Cardiac fibroblast (primary cell): ENCODE measurements at places on chromosomes 16 and 17.

DNA sequence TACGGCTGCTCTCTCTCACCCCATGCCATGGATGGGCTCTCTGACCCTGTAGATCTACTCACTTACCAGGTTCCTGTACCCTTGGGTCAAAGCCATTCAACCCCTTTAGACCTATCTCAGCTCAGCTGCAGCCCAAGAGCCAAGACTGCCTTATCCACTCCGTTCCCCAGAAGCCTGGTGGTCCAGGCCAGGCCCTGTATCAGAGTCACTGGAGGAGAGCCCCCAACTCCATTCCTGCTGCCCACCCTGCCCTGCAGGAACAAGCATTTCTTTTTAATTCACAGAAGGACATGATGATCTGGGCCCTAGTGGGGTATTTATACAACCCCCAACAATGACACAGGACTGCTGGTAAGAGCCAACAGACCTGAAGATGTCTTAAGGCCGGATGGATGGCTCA, 76.8 kb downstream of the AIPL1 start:
- DNase-seq: no peak

GRCh38 chr16:74249846-74250245, 46.8 kb upstream of the PSMD7 start:
- DNase-seq: no peak

DNA sequence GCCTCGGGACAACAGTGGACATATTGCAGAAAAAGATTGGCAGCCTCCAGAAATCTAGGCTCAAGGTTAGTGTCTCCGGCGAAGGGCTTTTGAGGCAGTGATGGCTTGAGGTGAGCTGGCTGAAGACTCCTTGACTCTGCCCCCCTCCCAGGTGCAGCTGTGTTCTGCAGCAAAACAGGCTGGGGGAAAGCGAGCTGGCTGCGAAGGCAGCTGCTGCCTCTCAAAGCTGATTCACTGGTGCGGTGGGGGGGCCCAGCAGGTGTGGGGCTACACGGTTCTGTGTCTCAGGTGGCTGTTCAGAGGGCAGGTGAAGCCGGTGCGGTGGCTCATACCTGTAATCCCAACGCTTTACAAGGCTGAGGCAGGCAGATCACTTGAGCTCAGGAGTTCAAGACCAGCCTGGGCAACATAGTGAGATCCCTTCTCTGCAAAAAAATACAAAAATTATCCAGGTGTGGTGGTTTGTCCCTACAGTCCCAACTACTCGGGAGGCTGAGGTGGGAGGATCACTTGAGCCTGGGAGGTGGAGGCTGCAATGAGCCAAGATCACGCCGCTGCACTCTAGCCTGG, 22.9 kb downstream of the C16orf96 start:
- DNase-seq: no peak

- DNase-seq: no peak
Measured at GRCh38 chr16:4390266-4391260, 18.9 kb downstream of the VASN start.

DNA sequence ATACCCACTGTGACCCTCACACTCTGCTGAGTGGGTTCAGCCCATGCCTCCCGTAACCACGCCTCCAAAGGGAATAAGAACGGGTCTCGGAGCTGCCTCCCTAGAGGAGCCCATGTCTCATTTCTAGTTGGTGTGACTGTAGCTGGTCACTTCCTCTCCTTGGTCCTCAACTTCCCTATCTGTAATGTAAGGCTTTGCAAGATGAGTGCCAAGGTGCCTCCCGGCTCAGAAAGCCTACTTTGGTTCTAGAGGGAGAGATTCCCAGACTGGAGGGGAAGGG, 20.8 kb downstream of the C16orf74 start:
- no peak for DNase-seq

- DNase-seq: no peak
Measured at GRCh38 chr16:1283296-1283695, 26.1 kb upstream of the UBE2I start.

DNA sequence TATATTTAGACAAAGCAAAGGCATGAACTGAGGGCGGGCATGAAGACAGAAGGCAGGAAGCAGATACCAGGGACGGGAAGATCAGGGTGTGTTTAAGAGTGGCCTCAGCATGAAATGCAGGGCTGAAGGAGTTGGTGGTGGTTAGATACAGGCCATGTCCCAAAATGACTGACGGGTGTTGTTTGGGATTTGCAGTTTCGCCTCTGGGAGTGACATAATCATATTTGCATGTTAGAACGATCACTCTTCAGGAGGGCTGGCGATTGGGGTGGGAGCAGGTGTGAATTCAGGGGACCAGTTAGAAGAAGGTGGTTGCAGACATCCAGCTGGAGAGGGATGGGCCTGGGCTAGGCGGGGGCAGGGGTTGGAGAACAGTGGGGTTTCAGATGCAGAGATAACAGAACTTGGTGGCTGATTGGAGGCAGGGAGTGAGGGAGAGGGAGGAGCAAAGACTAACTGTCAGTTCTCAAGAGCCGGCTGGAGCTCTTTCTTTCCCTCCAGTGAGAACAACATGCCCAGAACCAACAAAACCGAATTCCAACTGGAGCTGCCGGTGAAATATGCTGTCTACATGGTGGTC, 27.2 kb upstream of the ITGAX start:
- no peak for DNase-seq

DNA sequence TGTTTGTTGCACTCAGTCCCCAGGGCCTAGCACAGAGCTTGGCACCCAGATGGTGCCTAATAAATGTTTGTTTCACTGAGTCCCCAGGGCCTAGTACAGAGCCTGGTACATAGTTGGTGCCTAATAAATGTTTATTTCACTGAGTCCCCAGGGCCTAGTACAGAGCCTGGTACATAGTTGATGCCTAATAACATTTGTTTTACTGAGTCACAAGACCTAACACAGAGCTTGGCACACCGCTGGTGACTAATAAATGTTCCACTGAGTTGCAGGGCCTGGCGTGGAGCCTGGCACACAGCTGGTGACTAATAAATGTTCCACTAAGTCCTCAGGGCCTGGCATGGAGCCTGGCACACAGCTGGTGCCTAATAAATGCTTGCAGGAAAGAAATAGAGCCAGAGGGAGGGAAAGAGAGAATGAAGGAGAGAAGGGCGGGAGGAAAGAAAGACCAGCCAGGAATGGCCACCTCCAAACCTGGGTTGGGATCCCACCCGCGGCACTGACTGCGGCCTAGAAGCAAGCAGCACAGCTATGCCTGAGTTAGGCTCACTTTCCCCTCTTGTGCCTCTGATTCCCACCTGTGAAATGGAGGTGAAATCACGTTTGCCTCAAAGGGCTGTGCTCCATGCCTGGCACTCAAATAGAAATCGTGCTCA, 7.5 kb downstream of the SLC5A11 start:
- DNase-seq: no peak

- no peak for DNase-seq
Measured at GRCh38 chr17:71725811-71726210, 395.0 kb upstream of the SOX9 start.

- DNase-seq: peak; percentile 9
Measured at GRCh38 chr17:41695134-41695661, 6.5 kb downstream of the EIF1 start.

DNA sequence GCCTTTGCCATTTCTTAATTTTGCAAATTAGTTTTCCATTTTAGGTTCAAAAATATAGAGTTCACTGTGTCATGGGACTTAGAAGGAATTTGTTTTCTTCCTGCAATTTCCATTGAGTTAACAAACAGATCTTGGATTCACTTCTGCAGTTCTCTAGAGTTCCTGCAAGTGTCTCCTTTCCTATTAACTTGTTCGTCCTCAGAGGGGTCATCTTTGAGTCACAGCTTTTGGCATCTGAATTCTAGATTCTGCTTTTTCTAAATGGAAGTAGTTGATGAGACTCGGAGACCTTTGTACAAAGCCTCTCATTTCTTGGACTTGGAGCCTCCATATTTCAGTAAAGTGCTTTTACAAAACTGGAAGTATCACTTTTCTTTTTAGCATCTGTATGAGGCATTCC, 323.3 kb downstream of the BCAS3 start:
- peak; percentile 67 for DNase-seq

- no peak for DNase-seq
Measured at GRCh38 chr17:76585033-76585648, 519 bp downstream of the ST6GALNAC2 start.

DNA sequence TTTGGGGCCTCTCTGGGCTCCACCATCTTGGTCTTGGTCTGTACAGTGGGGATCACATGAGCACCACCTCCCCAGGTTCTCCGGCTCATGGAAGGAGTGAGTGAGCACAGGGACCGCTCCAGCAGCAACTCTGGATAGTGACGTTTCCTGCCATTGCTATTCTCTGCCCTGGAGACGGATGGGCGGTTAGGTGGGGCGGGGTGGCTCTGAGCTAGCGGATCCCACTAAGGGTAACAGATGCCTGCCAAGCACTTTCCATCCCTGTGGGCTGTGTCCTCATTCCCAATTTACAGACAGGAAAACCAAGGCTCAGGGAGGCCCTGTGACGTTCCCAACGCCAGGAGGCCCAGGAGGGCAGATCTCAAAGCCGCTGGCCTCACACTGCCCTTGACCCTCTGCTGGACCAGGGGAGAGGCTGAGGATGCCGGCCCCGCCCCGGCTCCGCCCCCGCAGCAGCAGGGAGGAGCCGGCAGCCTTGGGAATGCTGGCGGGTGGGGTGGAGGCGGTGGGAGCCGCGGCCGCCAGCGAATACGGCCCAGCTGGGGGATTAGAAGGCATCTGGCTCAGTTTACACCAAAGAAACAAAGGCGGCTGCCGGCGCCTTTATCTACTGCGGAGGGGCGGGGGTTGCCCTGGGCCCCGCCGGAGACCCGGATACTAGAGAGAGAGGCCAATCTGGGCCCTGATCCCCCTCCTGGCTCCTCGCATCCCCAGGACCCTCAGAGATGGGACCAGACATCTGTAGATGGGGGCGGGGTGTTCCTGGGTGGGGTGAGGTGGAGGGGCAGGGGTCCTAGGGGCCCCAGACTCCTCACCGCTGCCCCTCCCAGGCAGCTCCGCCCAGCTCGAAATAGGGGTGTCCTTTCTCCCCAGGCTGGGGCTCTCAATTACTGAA, 122.3 kb upstream of the CIBAR2 start:
- DNase-seq: peak; percentile 32

GRCh38 chr17:16068323-16068722, 68.7 kb downstream of the TTC19 start:
- peak; percentile 18 for DNase-seq

DNA sequence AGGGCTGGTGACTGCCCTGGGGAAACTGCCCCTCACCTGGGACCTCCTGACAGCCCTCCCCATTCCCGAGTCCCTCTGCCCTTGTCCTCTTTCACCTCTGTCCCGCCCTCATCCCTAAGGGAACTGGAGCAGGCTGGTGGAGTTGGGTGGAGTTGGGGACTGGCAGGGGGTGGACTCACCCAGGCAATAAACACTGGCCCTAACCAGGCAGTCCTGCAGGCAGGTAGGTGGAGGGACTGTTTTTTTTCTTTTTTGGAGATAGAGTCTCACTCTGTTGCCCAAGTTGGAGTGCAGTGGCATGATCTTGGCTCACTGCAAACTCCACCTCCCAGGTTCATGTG, 11.7 kb downstream of the GCGR start:
- DNase-seq: no peak

DNA sequence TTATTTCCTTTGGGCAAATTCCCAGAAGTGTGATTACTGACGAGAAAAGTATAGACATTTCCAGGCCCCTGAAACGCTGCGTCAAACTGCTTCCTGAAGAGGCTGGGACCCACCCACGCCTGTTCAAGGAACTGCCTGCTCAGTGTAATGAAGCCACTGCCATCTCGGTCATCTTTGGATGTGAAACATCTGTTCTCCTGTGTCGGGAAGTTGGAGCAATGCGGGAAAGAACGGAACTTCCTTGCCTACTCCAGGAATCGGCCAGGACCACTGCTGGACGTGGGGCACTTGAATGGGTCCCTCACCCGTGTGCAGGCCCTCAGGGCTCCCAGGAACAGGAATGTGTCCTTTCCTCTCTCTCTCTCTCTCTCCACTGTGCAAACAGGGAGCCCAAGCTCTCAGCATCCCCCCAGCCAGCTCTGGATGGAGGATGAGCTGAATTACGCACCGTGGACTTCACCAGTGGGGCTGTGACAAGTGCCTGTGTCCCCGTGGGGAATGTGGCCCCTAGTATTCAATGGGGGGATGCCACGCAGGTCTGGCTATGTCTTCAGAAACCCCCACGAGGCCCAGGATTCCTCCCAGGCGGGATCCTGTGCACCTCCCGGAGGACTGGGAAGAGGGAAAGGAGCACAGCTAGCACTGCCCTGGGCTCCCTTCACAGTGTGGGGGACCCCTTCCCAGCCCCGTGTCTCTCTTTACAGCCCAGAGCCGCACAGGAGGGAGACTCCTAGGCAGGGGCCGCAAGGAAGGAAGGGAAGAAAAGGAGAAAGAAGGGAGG, 18.3 kb upstream of the LITAF start:
- peak; percentile 97 for DNase-seq

GRCh38 chr17:9244066-9245052, 223.0 kb downstream of the NTN1 start:
- peak; percentile 53 for DNase-seq

DNA sequence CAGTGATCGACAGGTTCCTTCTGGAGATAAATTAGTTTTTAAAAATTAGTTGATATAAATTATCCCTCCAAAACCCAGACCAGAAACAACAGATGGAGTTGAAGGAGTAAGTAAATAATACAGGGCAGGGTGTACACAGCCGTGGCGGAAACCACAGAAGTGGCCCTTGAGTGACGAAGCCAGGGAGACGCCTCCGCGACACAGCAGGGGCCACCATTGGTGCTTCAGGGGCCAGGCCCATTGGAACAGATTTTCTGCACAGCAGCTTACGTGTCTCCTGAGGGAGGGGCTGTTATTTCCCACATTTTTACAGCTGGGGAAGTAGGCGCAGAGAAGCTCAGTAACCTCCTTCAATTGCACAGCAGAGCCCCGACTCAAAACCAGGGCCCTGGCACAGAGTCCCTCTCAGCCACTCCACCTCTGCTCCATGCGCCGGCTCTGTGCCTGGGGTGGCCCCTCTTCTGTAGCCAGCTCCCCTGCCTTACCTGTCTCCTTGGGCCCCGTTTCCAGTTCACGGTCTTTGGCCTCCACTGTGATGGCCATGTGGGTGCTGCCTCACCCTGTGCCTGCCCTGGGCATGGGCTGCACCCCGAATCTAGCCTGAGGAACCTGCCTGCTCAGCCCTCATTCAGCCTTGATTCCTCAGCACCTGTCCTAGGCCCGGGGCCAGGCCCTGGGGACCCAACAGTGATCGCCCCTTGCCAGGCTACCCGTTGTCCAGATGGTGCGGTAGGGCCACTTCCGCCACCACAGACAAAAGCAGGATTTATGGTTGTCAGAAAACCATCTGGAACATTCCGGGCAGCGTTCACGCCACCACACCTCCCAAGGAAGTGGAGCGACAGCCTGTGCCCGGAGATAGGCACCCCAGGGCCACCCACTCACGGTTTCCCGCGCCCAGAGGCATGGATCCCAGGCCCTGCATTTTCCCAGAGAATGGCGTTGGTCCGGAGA, 128.5 kb upstream of the GSE1 start:
- DNase-seq: no peak
